ENCODE measurements at places on chromosomes 16 and 17. TPM values are rescaled to one million over a fixed set of nuclear protein-coding genes. Genes with fewer than 3 reads are reported as not detected.

The CDK3 gene
- 1.8 TPM for polyA plus RNA-seq

The NOG gene
- polyA plus RNA-seq: 0.68 TPM

The PSKH1 gene
- polyA plus RNA-seq: 19.5 TPM

The NOTUM gene
- polyA plus RNA-seq: not detected

The CMTM1 gene
- polyA plus RNA-seq: 0.23 TPM

The TOX3 gene
- polyA plus RNA-seq: not detected

- no peak for DNase-seq
These were observed 20.5 kb downstream of the FOXL1 start for GRCh38 chr16:86598607-86599565.

DNA sequence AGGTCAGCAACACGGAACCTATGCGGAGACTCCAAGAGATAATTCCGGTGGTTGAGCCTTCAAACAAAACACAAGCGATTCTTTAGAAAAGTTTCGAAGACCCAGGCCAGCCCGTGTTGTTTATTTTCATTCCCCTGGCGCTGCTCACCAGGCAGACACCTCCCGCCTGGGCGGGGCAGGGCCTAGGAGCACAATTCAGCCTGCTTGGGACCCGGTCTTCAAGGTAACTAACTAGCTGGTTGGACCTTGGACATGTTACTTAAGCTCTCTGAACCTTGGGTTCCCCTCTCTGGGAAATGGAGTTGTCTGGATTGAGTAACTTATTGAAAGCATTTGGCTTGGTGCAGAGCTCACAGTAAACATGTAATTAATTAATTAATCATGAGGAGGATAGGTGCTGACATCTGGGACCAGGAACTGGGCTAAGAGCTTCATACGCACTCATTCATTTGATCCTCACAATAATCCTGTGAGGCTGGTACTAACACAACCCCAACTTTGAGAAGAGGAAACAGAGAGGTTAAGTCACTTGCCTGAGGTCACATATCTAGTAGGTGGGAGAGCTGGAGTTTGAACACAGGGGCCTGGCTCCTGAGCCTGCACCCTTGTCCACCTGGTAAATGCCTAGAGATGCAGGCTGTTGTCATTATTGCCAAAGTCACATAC is 125.3 kb upstream of the SMURF2 start:
- no peak for DNase-seq

- DNase-seq: no peak
These were observed 187.0 kb upstream of the RPL38 start for GRCh38 chr17:74016461-74016860.

GRCh38 chr16:84087001-84087400 is 29.7 kb downstream of the MBTPS1 start:
- no peak for DNase-seq

- no peak for DNase-seq
These were observed 11.2 kb upstream of the PLEKHG4 start for GRCh38 chr16:67268136-67268579.

GRCh38 chr17:38851434-38851833 is 2.1 kb downstream of the RPL23 start:
- no peak for DNase-seq

DNA sequence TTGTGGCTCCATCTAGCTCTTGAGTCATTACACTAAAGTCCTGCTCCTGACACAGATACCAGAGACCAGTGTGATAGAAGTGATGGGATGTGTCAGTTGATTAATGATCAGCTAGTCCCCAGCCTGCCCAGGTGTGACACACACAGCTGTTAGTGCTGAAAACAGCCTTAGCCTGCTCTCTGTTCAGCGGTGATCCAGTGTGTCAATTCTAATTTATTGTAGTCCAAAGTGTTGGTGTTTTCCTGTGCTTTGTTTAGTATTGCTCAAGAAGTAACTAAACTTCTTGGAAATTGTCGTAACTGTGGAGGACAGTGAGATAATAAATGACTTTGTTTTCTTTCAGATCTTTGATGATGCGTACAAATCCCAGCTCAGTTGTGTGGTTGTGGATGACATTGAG is 92.3 kb downstream of the WNT3 start:
- no peak for DNase-seq

- no peak for DNase-seq
These were observed 9.0 kb upstream of the WSB1 start for GRCh38 chr17:27284811-27285415.

GRCh38 chr16:64771273-64771672 is 350.6 kb downstream of the CDH11 start:
- no peak for DNase-seq

GRCh38 chr16:4257646-4258556 is 14.9 kb downstream of the TFAP4 start:
- no peak for DNase-seq

Measured in keratinocyte (primary cell).